ENCODE measurements at places on chromosomes 3 and 15.

- no peak for DNase-seq
Measured at GRCh38 chr3:71872256-71872655, 87.3 kb upstream of the PROK2 start.

DNA sequence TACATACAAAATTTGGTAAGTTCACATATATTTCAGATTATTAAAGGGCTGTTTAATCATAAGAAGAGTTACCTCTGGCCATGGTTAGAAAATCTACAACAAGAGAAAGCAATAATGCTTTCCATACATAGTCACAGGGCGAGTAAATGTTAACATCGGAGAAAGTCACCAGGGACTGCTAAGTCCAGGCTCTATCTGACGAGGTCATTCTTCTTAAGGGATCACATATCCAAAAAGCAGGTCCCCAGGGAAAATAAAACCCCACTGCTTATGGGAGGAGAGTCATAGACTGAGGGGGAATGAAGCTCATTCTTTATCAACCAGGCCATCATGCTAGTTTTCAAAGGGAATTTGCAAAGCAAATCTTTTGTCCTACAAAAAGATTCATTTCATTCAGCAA, 3.1 kb downstream of the PCYT1A start:
- no peak for DNase-seq

GRCh38 chr3:185280572-185281365, 26.9 kb upstream of the EHHADH start:
- DNase-seq: no peak

GRCh38 chr3:127680146-127680661, 7.5 kb downstream of the ABTB1 start:
- no peak for DNase-seq

DNA sequence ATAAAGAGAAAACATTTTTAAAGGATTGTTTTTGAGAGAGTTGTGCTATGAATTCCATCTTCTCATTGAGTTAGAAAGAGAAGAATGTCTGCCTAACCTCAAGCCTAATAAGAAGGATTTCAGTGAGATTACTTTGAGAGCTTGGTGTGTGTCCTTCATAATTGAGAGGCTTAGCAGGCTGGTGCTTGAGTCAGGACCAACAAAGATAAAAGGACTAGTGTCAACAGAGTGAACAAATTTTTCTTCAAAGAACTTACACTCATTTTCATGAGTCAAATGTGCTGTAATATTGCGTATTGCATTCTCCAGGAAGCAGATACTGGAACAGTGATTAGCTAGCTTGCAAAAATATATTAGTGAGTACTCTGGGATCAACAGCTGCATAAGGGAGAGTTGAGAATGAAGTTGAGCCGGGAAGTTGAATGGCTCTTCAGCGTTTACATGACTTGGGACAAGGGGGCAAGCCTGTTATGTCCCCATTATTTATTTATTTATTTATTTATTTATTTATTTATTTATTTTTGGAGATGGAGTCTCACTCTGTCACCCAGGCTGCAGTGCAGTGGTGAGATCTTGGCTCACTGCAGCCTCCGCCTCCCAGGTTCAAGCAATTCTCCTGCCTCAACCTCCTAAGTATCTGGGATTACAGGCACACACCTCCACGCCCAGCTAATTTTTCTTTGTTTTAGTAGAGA, 37.5 kb upstream of the SLITRK3 start:
- DNase-seq: no peak

DNA sequence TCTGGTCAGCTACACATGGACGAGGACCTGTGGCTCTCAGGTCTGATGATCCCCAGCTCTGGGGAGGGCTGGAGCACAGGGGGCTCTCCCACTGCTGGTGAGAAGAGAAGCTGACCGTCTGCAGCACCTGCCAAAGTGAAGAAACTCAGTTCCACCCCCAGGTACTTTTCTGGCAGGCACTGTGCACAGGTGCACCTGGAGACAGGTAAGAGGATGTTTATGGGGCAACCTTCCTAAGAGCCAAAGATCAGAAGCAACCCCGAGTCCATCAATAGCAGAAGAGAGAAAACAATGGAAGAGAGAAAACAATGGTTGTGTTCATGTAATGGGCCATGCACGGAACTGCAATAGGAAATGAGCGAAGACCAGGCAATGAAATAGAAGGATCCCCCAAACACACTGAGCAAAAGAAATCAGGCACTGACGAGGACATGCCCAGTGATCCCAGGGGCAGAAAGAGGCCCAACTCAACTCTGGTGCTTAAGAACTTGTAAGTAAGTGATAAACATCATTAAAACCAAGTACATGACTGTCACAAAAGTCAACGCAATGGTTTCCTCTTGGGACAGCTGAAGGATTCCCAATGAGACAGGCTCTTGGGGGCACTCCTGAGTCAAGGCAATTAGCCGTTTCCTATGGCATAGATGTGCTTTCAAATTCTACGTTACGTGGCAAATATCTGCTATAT, 95.0 kb upstream of the ALDH1A3 start:
- DNase-seq: no peak

- no peak for DNase-seq
Measured at GRCh38 chr15:87211547-87211946, 1045.0 kb downstream of the NTRK3 start.

DNA sequence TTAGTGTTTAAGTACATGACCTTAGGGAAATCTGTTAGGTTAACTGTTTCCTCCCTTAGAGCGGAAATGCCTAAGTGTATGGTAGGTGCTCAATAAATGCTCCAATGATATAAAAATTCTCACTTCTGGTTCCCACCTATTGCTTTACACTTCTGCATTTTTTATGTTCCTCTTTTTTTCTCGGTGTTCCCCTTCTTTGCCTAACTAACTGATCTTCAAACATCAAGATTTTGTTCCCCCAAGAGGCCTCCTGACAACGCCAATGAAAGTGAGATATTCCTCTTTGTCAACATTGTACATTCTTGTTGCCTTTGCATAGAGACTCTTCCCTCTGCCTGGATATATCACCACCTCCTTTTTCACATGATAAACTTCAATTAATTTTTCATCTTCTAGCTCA, 17.4 kb downstream of the SLC35A5 start:
- no peak for DNase-seq

DNA sequence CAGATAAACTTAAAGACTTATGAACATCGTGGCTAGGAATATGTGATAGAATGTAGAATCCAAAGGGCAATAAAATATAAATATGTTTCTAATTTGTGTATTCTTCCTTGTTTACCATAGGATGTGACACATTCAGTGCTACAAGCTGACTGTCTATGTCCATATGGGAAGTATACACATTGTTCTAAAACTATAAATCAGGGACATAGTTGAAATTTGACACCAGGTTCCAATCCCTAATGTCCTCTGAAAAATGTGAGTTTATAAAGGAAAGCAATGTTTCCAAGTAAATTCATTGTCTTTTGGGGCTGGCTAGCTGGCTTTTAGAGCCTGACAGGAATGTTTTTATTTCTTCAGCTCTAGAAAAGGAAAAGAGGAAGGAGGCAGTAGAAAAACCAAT, 273.6 kb downstream of the CNTN4 start:
- no peak for DNase-seq

- no peak for DNase-seq
Measured at GRCh38 chr3:101836652-101837598, 12.4 kb upstream of the NFKBIZ start.

DNA sequence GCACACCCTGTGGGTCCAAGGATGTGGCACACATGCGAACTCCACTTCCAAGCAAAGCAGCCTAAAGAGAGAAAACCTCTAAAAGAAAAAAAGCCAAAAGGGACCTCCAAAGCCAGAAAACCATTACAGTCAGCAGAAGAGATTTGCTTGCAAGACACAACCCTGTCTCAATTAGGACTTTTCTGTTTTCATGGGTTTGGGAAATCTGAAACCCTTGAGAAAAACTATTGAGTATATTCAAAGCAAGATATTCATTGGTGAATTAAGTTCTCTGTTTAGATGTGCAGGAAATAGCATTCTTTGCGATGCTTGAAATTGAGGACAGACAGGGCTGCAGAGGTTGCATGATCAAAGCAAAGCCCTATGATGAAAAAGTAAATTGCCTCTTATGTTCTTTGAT, 10.2 kb upstream of the LDHAL6B start:
- DNase-seq: no peak

GRCh38 chr15:40501487-40501886, 30.7 kb downstream of the CHST14 start:
- DNase-seq: no peak

DNA sequence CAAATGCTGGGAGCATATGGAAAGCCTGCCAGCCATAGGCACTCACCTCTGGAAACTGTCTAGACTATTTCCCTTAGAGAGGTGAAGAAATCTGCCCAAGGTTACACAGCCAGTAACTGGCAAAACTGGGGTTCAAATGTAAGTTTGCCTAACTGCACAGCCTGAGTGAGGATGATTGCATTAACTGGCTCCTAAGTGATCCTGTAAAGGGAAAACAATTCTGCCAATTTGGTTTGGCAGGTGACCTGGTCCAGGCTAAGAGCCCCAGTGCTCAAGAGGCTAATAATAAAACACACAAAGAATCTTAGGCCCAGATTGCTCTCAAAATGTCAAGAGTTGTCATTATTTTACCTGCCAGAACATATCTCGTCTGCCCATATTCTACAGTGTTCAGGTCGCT, 43.9 kb upstream of the SPRED1 start:
- DNase-seq: no peak

GRCh38 chr3:106068795-106069194, 200.0 kb upstream of the CBLB start:
- DNase-seq: peak; percentile 65

DNA sequence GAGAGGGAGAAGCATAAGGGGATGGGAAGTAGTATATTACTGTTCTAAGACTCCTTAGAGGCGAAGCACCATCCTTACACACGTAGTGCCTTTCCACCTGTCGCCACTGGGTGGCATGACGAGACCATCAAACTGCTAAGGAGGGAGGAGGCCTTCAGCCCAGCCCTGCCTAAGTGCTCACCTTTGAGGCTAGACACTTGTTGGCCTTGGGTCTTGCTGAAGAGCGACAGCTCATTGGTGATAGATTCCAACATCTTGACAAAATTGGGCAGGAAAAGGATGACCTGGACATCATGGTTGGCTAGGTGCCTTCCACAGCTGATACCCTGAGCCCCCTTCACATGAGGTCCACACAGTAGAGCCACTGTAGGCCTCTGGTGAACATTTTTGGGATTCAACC, 19.6 kb downstream of the CLK3 start:
- DNase-seq: peak; percentile 54

- no peak for DNase-seq
Measured at GRCh38 chr15:77028451-77029165, 33.7 kb downstream of the PSTPIP1 start.

DNA sequence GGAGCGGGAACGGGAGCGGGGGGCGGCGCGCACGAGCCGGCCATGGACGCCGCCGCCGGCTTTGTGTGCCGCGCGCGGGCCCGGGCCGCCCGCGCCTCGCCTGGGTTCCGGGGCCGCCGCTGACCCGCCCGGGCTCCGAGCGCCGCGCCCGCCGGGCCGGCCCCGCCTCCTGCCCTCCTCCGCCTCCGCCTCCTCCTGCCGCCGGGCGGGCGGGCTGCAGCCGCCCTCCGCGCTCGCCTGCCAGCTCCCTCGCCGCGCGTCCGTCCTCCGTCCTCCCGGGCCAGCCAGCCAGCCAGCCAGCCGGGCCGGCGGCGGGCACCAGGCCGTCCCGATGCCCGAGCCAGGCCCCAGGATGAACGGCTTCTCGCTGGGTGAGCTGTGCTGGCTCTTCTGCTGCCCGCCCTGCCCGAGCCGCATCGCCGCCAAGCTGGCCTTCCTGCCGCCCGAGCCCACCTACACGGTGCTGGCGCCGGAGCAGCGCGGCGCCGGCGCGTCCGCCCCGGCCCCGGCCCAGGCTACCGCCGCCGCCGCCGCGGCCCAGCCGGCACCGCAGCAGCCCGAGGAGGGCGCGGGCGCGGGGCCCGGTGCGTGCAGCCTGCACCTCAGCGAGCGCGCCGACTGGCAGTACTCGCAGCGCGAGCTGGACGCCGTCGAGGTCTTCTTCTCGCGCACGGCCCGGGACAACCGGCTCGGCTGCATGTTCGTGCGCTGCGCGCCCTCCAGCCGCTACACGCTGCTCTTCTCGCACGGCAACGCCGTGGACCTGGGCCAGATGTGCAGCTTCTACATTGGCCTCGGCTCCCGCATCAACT, at the start of gene ABHD17C:
TSS of gene ABHD17C (plus strand) at position 212 of the 812 bp plus-strand sequence. CDS start at position 332, 120 bp downstream.
- no peak for DNase-seq

GRCh38 chr3:157134620-157135191, 25.2 kb downstream of the CCNL1 start:
- no peak for DNase-seq

GRCh38 chr3:127067116-127067910, 84.4 kb downstream of the PLXNA1 start:
- no peak for DNase-seq

GRCh38 chr3:63193647-63194046, 84.5 kb upstream of the SYNPR start:
- no peak for DNase-seq

Data from T-helper 1 cell (primary cell).